ENCODE measurements at places on chromosomes 1 and 21.

DNA sequence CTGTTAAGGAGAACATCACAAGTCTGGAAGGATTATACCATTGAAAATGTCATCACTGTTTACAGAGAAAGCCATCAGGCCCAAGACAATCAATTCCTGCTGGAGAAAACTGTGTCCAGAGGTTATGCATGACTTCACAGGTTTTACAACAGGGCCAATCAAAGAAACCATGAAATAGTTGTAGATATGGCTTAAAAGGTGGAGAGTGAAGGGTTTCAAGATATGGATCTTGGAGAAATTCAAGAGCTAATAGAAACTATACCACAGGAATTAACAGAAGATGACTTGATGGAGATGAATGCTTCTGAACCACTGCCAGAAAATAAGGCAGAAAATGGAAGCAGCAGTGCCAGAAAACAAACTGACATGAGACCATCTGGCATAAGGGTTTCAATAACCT is 30.2 kb downstream of the USP1 start:
- no peak for DNase-seq

DNA sequence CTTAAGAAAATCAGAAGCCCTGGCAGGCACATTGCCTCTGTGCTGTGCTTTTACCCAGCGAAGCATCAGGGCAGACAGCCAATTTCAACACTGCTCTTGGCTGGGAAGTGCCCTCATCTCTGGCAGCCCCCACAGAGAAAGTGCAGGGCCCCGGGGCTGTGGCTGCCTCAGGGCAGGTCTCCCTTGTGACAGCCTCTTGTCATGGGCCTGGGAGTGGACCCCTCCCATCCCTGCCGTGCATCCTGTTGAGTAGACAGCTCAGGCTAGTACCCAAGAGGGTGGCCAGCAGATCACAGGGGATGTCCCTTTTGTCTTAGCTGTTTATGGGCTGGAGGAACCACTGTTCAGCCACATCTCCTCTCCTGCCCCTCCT is 23.3 kb downstream of the TTC34 start:
- DNase-seq = no peak

DNA sequence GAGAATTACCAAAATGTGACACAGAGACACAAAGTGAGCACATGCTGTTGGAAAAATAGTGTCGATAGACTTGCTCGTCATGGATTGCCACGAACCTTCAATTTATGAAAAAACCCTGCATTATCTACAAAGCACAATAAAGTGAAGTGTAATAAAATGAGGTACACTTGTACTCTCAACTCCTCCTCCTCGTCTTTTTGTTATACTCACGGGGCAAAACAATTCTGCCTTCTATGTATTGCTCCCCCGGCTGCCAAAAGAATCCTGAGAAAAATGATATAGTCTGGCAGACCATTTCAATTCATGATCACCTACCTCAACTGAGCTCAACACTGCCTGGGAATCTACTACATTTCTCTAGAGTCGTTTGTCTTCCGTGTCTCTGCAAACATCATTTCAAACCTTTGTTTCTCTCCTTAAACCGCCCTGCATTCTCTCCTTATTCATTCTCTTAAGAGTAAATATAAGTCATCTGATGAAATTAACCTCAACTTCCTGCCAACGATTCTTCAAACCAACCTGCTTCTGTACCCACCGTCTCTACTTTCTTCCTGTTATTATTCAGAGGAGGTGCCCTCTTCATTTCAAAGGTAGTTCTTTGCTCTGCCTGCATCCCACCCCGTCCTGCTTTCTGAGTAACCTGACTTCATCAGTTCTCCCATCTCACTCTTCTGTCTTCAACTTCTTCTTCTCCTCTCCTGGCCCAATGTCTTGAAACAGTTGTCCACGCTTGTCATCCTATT is 12.9 kb upstream of the IL19 start:
- DNase-seq = no peak

DNA sequence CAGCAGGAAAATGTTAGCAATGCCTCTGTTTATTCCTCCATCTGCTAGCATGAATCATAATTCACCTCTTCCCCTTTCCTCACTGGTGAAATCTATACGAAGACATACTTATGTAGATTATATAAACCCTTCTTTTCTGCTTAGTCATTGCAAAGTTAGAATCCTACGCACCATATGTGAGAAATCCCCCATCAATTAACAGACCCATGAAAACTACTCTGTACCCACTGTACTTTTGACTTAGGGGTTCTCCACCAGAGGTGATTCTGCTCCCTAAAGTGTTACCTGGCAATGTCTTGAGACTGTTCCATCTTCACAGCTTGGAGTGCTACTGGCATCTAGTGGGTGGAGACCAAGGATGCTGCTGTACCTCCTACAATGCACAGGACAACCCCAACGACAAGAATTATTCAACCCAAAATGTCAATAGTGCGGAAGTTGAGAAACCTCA is 49.6 kb upstream of the KCTD3 start:
- no peak for DNase-seq

- no peak for DNase-seq
These were observed 56.8 kb downstream of the C1orf21 start for GRCh38 chr1:184443624-184444023.

Measured in stimulated activated CD8-positive, alpha-beta memory T cell treated with anti-CD3 and anti-CD28 coated beads, Interleukin-7, amount 100 ng/mL, for 1 hour (primary cell).